Activated B cell treated with CpG ODN at 0.5 μM for 24 hours (primary cell): ENCODE measurements at places on chromosomes 6 and 20.

- DNase-seq = no peak
These were observed 4.0 kb upstream of the CGAS start for GRCh38 chr6:73455865-73456629.

GRCh38 chr6:150975136-150975535, 109.6 kb downstream of the MTHFD1L start:
- DNase-seq = no peak

DNA sequence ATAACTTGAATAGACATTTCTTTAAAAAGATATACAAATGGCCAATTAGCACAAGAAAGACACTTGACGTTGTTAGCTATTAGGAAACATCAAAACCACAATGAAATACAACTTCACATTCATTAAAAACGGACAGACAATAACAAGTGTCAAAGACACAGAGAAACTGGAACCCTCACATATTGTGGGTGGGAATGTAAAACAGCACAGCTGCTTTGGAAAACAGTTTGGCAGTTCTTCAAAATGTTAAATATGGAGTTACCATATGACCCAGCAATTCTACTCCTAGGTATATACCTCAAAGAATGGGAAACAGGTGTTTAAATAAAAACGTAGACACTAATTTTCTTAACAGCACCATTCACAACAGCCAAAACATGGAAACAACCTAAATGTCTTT, 100.5 kb upstream of the SLC22A23 start:
- DNase-seq = no peak

DNA sequence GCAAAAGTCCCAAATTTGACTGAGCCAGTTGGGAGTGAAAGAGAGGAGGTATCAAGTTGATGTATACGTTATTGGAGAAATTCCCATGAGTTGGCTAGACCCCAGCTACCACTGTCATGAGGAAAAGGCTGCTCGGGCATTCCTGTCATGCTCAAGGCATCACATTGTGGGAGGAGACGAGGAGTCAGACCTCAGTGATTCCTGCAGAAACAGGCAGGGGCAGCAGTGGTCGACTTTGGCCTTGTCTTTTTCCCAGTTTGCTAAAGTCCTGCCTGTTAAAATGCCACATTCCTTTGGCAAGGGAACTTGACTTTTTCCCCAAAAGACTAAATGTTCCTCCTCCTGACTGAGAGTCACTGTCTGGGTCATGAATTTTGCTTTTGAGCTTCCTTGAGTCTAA, 295.5 kb upstream of the HS3ST5 start:
- no peak for DNase-seq

DNA sequence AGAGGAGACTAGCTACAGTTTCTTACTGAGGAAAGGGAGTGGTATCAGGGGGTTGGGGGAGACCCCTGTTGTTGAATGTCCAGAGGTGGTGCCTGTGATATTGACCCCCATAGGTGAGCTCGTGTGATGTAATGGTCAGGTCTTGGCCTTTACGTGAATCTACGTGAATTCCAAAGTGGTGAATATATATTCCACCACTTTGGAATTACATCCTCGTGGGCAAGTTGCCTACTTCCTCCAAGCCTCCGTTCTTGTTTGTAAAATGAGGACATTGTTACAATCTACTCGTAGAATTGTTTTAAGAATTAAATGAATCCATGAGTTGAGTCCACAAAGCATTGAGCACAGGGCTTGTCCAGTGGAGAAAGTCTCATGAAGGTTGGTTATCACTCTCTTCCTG, 47.3 kb downstream of the TSHZ2 start:
- no peak for DNase-seq

DNA sequence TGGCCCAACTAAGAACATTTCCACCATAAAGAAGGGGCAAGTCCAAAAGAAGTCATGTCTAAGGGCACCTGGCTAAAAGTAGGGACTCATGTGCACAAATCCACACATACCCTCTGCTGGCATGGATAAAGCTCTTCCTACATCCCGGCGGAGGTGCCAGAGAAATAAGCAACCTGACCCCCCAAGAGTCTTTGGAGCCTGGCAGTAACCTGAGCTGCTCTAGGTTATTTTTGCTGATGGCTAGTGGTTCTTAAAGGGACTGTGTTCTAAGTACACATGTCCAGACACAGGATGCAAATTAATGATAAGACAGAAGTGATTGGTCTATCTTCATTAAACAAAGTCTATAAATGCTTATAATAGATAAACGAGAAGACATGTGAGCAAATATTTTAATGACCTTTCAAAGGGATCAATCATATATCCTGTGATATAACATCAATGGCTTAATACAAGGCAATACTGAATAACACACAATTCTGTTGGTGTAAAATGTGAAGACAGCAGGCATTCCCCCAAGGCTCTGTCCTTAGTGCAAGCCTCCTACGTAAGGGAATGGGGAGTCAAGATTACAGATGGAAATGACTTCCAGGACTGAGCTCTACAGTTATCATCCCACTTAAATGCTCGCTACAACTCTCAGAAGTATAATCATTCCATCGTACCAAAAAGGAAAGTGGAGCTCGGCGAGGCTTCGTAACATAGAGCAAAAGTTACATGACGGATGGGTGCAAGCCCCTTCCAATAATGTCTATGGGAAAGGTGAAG, 52.5 kb downstream of the HIVEP2 start:
- DNase-seq = no peak

- DNase-seq = no peak
These were observed 441.1 kb upstream of the ARID1B start for GRCh38 chr6:156336089-156336488.

DNA sequence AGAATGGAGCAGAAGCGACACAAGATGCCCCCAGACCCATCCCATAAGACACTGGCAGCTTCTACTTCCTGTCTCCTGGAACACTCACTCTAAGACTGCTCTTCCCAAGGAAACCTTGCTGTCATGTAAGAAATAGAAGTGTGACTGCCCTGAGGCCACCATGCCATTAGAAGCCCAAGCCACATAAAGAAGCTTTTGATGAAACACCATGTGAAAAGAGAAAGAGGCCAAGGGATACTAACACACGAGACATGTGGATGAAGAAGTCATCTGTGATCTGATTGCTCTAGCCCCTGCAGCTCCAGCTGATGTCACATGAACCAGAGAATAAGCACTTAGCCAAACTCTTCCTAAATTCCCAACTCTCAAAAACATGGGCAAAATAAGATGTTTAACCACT, 117.9 kb upstream of the PCSK2 start:
- no peak for DNase-seq

GRCh38 chr6:159908979-159909378, 18.2 kb downstream of the MAS1 start:
- DNase-seq = no peak

DNA sequence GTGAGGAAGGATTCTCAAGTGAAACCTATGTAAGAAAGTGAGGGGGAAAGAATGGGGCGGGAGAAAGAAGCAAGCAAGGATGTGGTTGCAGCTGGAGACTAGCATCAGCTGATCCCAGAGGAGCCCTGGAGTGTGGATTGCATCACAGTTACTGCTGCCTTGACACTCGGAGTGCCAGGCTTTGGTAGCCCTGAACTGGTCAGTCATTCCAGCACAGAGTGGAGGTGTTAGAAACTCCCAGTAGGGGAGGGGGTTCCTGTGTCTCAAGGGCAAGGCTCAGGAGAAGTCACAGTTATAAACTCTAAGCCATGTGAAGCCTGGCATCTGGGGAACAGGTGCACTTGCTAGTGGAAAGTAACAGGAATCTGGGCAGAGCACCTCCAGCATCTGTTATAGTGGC, 23.5 kb downstream of the SNAP25 start:
- DNase-seq = no peak

- no peak for DNase-seq
These were observed 1289.3 kb upstream of the CITED2 start for GRCh38 chr6:140663772-140664171.

DNA sequence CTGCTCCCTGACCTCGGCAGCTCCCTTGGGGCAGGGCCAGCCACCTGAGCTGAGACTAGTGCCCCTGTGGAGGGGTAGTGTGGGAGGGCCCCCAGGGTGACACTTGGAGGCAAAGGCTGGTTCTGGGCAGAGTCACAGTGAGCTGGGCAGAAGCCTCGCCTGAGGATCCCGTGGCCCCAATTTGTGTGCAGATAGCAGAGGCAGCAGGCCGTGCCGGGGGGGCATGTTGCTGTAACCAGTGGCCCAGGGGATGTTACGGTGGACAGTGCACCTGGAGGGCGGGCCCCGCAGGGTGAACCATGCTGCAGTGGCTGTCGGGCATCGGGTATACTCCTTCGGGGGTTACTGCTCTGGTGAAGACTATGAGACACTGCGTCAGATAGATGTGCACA, 2.9 kb downstream of the KLHDC3 start:
- DNase-seq = no peak

- DNase-seq = no peak
These were observed 251.0 kb downstream of the SYNE1 start for GRCh38 chr6:152386131-152386530.

- DNase-seq = no peak
These were observed 45.1 kb upstream of the PNRC1 start for GRCh38 chr6:89035252-89036101.

GRCh38 chr6:151870375-151870774, 62.9 kb downstream of the ESR1 start:
- DNase-seq = no peak

- no peak for DNase-seq
These were observed 133.9 kb downstream of the ZMYND8 start for GRCh38 chr20:47222468-47223119.

DNA sequence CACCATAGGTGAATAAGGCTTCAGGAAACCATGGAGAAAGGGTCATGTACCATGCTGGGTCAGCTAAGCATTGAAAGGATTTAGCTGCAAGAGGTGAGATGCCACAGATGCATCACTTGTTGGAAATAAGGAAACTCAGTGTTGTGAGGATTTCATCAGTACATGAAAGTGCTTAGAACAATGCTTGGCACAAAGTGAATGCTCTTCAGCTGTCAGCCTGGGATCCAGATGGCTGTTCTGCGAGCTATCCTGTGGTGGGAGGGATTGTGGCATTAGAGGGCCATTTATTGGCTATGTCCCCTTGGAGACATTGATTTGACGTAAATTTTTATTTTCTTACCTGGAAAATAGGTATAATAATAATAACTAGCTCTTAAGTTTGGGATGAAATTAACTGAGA, 53.0 kb downstream of the ELOVL2 start:
- no peak for DNase-seq

- no peak for DNase-seq
These were observed 87.6 kb upstream of the PAK5 start for GRCh38 chr20:9926476-9926875.

- DNase-seq = no peak
These were observed 91.6 kb downstream of the PRL start for GRCh38 chr6:22205266-22205665.

GRCh38 chr6:151372164-151372563, 19.2 kb downstream of the ZBTB2 start:
- no peak for DNase-seq

DNA sequence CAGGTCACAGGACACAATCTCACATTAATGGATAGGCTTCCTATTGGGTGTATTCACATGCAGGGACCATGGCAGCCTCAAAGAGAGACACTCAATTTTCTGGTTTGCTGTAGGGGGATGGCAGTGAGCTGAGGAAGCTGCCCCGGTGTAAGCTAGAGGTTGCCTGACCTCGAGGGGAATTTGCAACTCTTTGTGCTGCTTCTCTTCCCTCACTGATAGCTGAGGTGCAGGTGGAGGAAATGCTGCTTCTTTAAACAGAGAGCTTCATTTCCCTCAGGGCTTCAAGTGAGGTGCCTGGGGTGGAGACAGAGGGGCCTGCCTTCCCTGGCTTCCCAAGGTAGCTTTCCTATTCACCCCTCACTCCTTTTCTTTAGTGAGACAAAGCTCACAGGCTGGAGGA, 151.9 kb downstream of the CD83 start:
- DNase-seq = no peak

DNA sequence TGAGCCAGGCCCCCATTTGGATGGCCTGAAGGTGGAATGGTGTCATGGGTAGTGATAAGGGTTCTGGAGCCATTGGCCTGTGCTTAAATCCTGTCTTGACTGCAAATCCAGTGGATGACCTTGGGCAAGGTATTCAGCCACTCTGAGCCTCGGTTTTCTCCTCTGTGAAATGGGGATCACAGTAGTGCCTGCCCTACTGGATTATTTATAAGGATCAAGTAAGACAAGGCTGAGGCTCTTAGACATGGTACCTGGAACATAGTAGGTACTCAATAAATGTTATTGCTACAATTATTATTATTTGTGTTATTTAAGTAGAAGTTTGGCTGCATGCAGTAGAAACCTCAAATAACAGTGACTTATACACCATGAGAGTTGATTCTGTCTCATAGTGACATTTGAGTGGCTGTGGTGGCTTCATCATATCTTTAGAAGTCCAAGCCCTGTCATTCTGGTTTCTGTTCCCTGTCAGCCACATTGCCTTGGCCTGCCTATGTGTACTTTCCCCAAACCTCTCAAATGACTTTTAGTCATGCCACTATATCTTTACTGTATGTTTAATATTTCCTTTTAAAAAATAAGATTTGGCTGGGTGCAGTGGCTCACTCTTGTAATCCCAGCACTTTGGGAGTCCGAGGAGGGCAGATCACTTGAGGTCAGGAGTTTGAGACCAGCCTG, 37.6 kb upstream of the CHMP4B start:
- no peak for DNase-seq

DNA sequence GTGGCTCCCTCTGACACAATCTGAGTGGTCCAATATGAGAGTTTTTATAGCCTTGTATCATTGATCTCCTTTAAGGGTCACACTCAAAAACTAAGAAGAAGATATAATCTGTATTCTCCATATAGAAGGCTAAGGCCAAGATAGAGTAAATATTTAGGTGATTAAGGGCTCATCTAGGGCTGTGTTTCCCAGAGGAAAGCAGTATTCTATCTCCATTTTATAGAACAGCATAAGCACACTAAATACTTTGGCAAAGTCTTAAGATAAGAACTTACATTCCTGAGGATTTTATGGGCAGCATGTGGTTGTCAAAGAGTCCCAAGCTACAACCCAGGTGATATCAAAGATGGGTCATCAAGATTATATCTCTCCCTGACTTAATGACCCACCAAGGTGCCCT, 377.6 kb downstream of the KIF16B start:
- no peak for DNase-seq

DNA sequence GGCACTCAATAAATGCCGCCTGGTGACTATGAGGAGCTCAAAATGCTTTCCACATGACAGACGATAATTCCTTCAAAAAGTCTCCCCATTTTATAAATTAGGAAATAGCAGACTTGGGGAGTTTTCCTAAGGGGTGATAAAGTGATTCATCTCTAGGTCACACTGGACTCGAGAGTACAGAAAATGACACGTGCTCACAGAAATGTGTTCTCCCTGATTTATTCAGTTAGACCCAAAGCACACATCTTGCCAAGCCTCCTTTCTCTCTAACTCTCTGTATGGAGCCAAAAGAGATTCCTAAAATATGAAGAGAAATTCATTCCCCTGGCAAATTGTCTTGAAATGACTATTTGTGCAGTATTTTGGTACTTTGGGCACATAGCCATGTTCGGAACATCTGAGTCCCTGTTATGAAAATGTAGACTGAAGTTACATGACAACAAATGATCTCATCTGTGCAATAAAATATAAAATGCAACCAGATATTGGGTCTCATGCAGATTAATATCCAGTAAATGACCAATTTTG, 381.1 kb downstream of the TFAP2B start:
- no peak for DNase-seq
